ENCODE measurements at places on chromosomes 12 and 14.

- no peak for DNase-seq
These were observed 85.5 kb downstream of the CACNA1C start for GRCh38 chr12:2138294-2138693.

- no peak for DNase-seq
These were observed 1.2 kb downstream of the KRT86 start for GRCh38 chr12:52275686-52276085.

DNA sequence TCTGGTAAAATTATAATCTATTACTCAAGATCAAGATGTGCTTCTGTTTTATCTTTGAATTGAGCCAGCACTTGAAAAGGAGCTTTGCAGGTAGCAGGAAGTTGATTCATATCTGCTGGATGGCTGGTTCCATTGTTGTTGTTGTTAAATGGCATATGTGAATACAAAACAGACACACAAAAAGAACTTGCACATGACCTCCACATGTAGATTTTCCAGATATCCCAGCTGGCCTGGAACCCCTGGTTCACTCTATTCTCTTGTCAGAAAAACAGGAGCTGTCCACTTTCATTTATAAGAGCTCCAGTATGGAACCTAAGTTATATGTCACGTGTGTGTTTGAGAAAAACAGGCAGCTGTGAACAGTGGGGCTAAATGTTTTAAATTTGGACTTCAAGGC, 273.9 kb downstream of the TMEM132D start:
- DNase-seq: no peak

DNA sequence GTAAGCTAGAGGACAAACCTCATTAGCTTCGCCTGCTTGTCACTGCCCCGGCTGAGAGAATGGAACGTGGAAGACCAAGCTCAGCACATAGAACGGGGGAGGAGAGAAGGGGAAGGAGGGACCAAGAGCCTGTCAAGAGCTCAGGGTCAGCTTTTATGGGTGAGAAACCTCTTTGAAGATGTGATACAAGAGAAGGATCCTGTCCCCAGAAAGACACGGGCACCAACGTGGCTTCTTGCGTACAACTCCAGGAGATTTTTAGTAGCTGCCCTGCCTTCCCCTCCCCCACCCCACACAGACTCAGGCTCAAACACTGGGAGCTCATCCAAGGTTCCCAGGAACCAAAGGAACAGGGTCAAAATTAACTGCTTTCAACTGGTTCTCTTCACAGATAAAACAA, 34.7 kb downstream of the APPL2 start:
- no peak for DNase-seq

DNA sequence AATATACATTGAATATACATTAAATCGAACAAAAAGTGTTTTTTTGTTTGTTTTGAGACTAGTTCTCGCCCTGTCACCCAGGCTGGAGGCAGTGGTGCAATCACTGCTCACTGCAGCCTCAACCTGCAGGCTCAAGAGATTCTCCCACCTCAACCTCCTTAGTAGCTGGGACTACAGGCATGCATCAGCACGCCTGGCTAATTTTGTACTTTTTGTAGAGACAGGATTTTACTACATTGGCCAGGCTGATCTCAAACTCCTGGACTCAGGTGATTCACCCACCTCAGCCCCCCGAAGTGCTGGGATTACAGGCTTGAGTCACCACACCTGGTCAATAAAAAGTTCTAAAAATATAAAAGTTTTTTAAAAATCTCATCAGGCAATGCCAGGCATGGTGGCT, 10.2 kb upstream of the RNF212B start:
- DNase-seq: no peak

- DNase-seq: no peak
These were observed 23.1 kb upstream of the COX16 start for GRCh38 chr14:70382536-70382935.

- no peak for DNase-seq
These were observed 1501.8 kb upstream of the FLRT2 start for GRCh38 chr14:84028080-84028604.

DNA sequence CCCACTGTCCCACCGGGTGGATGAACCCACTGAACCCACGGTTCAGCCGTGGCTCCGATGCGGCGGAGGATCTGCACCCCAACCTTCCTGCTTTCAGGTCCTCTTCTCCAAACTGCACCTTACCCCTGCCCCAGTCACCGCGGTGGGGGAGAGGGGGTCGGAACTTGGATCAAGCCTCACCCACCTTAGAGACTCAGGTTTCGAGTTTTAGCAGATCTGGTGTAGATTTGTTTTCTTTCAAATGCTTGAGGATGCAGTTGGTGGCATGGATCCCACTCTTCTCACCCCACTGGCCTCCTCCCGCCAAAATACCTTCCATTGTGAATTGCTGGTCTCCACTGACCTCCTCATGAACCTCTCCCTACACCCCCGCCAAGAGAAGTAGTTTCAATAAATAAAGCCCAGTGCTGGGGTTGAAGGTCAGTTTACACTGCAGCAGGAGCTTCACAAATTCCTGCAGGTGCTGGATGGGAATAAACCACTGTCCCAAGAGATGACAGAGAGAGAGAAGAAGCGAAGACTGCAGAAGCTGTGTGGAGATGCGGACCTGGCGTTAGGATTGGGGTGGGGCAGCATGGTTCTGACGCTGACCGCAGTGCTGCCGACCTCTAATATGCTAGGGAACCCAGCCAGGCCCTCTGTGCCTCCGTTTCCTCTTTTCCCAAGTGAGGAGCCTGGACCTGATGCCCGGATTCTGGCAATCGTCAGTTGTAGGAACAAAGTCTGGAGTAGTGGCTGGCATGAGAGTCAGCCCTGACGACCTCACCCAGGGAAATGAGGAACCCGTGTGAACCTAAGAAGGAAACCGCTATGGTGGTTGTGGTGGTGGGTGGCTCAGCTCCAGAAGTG, 7.4 kb downstream of the TTC6 start:
- DNase-seq: no peak

DNA sequence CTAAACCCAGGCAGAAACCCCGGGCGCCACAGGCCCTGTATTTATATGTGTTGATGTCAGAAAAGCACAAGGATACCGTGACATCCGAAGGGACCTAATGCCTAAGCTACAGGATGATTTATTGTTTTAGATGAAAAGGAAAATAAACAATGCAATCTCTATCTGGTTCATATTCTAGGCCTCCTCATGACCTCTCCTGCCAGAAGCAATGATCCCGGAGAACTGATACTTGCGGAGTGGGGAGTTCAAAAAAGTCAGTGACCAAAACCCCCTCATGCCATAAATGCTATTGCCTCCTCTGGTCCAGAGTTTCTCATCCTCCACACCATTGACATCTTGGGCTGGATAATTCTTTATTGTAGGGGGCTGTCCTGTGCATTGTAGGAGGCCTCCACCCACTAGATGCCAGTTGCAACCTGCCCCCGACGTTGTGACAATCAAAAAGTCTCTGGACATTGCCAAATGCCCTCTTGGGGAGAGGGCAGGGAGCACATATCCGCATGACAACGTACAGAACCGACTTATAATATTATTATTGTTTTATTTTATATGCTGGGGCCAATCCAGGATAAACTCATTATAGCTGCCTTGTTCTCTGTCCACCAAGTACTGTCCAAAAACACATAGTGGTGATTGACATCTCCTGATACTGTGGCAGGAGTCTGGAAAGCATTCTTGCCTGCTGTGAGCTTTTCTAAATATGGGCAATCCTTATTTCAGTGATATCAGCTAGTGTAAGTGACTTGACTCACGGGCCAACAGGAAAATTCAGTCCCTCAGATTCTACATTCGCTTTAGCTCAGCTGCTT, 1.1 kb upstream of the CSRP2 start:
- no peak for DNase-seq

GRCh38 chr14:99462210-99462609, 18.4 kb downstream of the SETD3 start:
- DNase-seq: no peak

DNA sequence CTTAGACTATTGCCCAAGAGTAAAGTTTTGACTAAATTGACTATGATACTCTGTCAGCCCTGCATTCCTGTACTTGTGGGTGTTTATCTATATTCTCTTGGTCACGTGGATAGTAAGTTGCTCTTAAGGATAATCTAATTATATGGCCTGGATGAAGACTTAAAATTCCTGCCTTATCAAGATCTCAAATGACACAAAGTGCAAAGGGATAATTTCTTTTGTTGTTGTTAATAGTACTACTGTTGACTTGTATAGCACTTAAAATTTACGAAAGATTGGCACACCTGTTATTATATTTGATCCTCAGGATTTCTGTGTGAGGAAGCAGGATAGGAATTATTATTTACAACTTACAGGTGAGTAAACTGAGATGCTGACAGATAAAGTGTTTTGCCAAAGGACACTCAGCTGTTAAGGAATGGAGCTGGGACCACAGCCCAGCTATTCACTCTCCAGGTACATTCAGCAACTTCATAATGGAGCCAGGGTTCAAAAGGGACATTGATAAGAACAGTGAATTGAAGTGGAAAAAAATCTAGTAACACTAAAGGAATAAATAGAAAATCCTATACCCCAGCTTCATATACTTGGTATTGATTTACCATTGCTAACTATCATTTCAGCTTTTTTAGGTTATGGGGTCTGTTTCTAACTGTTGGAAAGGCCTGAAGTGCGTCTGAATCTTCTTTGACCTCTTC, 53.4 kb upstream of the EVL start:
- no peak for DNase-seq

DNA sequence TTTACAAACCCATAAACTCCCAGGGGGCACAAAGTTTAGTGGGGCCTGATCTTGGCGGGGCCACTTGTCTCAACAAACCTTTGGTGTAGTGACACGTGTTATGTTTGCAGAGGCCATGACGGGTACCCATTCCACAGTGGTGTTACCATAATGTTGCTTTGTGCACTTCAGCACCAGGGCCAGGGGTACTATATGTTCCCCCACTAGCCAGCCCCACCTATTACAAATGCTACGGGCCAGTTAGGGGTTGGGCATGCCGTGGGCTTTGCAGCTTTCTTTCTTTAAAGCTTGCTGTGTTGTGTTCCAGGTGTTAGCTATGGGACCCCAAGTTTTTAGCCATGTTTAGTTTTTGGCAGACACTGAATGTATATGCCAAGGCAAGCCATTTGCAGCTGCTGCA, 30.8 kb upstream of the G2E3 start:
- DNase-seq: no peak
